Stimulated activated CD8-positive, alpha-beta memory T cell treated with anti-CD3 and anti-CD28 coated beads, Interleukin-2, amount 100 ng/mL, for 48 hours (primary cell): ENCODE measurements at places on chromosomes 2 and 18.

GRCh38 chr2:88074854-88075292 is 7.2 kb downstream of the SMYD1 start:
- no peak for DNase-seq

DNA sequence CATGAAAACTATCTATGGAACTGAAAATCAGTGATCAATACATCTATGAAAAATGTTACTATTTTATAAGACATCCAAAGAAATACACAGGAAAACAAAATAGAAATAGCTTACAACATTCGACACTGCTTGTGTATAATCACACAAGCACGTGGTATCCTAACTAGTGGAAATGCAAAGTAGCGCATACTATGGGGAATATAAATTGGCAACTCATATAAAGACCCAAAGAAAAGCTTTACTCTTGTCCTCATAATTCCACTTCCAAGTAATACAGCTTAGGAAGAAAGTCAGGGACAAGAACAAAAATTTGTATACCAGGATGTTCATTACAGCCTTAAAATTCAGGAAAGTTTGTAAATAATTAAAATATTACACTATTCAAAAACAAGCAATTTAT is 384.6 kb downstream of the NRXN1 start:
- no peak for DNase-seq

DNA sequence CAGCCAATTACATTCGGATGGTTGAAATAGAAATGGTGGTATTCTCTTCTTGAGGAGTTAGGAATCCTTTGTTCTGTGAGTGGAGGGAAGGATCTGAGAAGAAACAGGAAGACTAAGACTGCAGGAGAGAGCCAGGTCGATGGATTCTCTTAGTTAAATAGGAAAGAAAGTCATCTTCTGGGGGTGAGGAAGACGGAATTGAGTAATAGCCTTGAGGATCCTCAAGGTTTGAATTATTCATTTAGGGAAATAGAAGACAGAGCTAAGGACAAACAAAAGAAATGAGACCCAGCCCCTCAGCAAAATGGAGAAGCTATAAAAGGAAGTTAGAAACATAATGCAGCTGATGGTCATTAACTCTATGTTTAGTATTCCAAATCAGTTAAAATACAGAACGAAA is 1.8 kb downstream of the LAPTM4A start:
- no peak for DNase-seq

DNA sequence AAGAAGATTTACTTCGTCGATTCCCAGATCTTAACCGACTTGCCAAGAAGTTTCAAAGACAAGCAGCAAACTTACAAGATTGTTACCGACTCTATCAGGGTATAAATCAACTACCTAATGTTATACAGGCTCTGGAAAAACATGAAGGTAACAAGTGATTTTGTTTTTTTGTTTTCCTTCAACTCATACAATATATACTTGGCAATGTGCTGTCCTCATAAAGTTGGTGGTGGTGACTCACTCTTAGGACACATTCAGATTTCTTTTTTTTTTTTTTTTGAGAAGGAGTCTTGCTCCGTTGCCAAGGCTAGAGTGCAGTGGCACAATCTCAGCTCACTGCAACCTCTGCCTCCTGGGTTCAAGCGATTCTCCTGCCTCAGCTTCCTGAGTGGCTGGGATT is 26.8 kb downstream of the MSH2 start:
- no peak for DNase-seq

DNA sequence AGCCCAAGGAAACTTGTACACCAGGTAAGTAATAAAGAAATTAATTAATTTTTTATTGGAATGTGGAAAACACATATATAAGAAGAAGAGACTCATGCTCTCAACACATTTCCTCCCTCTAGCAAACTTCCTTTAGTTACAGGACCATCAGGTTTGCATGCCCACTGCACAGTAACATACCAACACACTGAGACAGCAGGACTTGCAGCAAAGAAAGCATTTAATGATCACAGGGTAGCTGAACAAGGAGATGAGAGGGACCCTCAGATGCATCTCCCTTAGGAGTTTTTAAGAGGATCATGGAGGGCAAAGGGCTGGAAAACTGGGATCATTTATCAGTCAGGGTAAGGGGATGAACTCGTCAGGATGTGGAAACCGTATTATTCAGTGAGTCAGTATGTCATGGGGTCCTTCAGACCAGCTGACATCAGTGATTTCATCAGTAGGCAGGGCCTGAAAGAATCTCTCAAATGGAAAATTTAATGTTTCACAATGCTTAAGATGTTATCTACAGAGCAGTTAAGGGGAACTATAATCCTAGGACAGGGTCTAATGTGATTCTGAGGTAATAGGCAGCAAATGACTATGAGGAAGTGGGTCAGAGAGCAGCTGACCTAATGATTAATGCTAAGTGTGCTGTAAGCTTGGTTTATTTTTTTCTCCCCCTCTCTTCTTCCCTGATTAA is 193.8 kb upstream of the RND3 start:
- no peak for DNase-seq

DNA sequence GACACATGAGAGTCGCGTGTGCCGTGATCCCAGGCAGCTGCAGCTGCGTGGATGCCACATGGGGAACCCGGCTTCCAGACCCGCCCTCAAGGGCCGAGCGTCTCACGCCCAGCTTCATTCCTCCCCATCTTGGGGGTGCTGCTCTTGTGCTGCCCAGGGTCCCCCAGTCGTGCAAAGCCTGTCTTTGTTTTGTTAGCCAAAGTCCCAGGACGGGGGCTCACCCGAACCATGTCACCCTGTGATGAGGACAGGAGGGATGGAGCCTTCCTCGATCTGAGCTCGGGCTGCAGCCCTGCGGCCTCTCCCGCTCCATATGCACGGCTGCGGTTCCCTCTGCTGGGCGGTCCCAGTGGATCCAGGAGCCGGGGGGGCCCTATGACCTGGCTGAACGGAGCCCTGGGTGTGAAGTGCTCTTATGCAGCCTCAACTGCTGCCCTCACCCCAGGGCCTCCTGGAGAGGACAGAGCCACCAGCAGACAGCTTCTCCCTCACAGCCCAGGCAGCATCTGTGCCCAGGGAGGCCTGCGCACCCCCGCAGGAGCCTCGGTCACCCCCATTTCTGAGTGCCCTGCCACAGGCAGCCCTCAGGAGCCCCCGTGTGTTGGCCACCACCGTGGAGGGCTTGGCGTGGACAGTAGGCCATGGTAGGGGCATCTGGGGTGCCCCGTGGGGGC is 99.0 kb upstream of the CTDP1 start:
- DNase-seq: no peak
